Stimulated activated CD4-positive, alpha-beta T cell treated with anti-CD3 and anti-CD28 coated beads, Interleukin-1b, Interleukin-23, amount 100 ng/mL, for 24 hours (primary cell): ENCODE measurements at places on chromosomes 5 and 9.

GRCh38 chr5:172700365-172701290, 59.6 kb downstream of the NEURL1B start:
- no peak for DNase-seq

DNA sequence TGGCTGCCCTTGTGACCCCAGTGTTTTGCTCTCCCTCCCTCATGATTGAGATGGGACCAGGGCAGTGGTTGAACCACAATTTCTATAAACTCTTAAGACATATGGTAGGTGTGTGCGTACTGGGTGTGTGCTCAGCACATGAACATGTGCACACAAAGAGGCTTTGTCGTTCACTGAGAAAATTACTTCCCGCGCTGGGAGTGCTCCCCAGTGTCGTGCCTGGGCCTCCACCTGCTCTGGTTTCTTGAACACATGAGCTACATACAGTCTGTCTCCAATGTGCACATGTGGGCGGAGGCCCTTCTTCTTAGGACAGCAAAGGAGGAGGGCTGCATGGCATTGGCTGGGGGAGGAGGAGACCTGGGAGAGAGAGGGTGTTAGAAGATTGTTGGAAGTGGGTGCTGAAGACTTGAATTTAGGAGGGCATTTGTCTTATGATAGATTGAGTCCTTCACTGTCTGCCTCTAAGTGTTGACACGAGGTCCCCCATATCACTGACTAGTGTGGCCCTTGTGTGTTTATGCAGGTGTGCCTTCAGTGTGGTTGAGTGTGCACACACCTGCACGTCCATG, 170.0 kb downstream of the CACNA1B start:
- no peak for DNase-seq

DNA sequence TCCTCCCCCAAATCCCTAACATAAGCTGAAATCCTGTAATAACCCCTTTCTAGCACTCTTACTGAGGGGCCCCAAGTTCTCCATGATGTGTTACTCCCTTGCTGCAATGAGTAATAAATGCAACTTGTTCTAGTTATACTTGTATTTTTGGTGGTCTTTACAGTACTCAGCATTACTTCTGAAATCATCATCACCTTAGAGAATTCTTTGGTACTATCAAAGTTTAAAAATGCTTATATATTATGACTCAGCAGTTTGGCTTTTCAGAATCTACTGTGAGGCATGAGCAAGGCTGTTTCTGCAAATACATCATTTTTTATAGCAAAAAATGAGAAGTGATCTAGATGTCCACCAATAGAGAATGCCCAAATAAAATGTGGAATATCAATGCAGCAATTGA, 20.7 kb upstream of the ROPN1L start:
- DNase-seq = no peak

- no peak for DNase-seq
These were observed 81.5 kb downstream of the NRG2 start for GRCh38 chr5:139961435-139962157.

DNA sequence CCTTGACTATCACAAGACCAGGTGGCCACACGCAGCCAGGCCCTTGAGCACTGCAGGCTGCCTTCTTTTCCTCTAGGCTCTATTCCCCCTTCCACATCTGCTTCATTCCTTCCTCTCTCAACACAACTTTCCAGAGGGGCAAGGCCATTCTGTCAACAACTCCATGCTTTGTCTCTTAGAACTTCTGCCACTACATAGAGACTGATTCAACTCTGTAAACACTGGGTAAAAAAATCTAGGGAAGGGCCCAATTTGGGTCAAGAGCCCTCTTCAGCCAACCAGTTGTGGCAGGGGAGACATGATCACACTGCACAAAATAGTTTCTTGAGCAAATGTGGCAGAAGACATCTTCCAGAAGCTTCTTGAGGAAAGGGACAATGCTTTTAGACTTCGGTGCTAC, 55.6 kb downstream of the ATPSCKMT start:
- DNase-seq = no peak

- no peak for DNase-seq
These were observed 19.9 kb downstream of the MTX3 start for GRCh38 chr5:79971156-79971555.

DNA sequence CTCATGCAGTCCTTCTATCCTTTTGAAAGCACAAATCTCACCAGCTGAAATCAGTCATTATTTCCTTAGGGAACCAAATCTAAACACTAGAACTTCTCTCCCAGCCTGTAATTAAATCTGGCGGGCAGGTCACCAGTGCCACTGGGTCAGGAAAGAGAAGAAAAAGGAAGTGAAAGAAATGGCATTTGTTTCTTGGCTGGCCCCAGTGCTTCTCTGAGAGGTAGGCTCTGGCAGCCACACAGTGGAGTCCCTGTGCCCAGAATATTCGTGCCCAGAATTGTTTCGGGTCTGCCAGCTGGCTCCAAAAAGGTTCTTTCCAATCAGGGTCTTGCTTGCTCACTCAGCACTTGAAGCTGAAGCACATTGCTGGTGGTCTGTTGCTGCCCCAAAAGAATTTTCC, 133.9 kb upstream of the MTAP start:
- no peak for DNase-seq
